Right renal pelvis (tissue), 4 donors: ENCODE measurements at places on chromosomes 1 and 21. TPM values are rescaled to one million over a fixed set of nuclear protein-coding genes. Genes with fewer than 3 reads are reported as not detected.

DNA sequence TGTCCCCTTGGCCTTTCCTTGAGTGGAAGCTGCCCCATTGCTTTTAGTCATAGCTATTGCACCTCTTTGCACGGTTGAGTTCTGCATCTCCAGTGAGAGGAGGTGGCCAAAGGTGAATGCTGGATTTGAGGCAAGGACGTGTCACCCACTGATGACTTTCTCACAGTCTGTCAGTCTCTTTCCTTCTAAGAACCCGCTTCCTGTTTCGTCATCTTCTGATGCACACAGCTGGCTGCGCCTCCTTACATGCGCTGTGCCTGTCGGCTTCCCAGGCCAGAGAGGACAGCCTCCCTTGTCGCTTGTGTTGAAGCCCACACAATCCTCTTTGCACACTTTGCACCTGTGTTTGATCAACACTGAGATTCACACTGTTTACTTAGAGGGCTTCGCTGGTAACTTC is 41.8 kb upstream of the PWP2 start:
- no peak for DNase-seq

DNA sequence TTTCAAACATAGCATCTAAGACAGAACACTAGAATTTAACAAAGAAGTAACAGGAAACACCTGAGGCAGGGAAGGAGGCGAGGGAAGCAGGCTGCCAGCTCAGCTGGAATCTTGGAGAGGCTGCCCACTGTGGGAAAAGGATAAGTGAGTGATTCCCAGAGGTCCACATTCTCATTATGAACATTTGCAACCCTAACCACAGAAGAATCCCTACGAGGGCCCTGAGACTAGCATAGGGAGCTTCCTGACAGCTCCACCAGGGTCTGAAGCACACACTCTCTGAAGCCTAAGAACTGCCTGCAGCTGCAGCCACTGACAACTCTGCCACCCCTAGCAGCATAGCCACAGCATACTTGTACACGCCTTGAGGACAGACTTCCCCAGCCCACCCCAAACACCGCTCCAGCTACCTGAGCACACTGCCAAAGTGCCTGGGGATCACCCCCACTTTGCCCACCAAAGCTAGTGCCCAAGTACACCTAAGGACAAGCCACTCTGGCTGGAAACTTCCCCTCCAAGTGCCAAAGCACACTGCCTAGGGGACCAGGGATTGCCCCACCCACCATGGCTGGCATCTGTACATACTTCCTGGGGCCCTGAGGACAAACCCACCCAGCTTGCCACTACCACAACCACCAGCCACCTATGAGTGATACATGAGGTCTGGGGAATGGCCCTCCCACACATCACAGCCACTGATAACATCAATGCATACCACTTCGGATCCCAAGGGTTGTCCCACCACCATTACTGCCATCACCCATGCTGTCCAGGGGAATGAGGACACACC is 76.6 kb upstream of the GUCA2A start:
- no peak for DNase-seq

GRCh38 chr1:172629638-172630037 is 29.3 kb upstream of the FASLG start:
- no peak for DNase-seq

DNA sequence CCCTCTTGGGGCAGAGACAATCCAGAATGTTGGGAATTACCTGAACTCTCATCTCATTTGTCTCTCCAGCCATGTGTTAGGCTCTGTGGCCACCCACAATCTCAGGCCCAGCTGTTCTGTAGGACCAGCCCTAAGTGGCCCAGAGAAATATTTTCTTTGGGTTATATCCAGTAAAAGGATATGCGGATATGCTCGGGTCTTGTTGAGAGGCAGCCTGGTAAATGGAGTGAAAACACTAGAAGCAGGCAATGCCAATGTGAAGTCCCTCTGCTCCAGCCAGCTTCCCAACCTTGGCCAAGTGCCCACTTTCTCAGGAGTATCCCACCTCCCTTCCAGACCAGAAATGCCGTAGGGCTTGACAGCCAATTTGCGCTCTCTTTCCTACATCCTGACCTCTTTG is 192.2 kb downstream of the ST6GALNAC3 start:
- DNase-seq, result no peak

DNA sequence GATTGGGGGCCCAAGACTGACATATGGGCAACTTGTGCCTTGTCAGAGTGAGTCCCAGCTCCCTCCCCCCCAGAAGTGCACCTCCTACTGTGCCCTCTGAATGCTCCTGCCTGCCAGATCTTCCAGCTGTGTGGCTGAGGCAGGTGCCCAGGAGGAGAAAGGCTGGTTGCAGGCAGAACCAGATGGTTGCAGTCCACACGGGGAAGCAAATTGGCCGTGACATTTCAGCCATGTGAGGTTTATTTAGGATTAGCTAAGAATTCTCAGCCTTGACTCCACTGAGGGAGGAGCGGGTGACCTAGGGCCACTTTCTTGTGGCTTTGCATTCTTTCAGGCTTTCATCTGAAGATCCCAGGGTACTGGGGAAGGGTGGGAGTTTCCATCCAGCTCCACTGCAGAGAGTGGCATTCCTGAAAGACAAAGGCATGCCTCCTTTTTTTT is 33.8 kb downstream of the PEX14 start:
- no peak for DNase-seq

Gene CD1E
- polyA plus RNA-seq, result 0.21 TPM

DNA sequence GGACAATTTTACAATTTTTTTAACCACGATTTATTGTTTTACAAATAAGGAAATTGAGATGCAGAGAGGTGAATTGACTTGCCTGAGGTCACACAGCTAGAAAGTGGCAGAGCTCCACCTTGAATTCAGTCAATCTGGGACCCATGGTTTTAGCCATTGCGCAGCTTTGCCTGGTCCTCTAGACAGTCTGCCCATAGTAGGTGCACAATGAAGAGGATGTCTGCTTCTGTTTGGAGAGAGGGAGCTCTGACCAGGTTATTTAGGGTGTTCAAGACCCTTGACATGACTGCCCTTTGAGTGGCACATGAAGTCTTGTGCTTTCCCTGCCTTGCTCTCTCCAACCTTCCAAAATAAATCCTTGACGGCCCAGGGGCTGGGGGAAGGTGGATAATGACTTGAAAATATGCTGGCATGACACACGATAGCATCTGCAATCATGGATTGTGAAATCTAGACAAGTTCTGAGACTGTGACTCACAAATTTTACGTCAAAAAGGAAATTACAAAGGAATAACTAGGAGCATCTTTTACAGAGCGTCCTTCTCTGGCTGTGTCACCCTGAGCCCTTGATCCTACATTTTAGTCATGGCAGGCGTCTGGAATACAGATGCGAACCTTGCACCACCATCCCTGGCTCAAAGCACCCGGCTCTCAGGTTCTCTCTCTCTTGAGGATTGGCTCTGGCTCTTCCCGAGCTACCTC is 26.2 kb upstream of the ID3 start:
- no peak for DNase-seq
